ENCODE measurements at places on chromosomes 1 and 21. TPM values are rescaled to one million over a fixed set of nuclear protein-coding genes. Genes with fewer than 3 reads are reported as not detected.

The CFAP57 gene
- 0.97 TPM for total RNA-seq

The DNAI4 gene
- 3.2 TPM for total RNA-seq

DNA sequence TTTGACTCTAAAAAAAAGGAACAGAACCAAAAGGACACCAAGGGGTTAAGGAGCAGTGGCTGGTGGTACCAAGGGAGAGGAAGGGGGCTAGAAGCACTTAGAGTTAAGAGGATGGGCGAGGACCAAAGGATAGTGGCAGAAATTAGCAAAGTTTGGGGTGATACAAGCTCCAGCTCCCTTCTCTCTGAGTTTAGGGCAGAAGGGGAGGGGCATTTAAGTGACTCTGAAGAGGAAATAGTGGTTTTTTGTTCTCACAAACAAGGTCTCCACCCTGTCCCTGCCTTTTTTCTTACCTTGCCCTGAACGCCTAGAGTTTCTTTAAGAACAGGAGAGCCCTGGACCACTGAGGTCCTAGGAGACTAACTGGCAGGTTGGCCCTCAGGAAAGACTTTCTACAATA, 3.3 kb downstream of the CDC42SE1 start:
- no peak overlapping the region for H3K4me3 ChIP-seq
- DNase-seq, result no peak
- peaks cover 7% of the 10 kb centered on the region for H3K4me1 ChIP-seq
- H3K27ac ChIP-seq, result no peak overlapping the region
- no peaks in the 10 kb centered on the region for H3K27me3 ChIP-seq
- H3K36me3 ChIP-seq, result no peaks in the 10 kb centered on the region

The THEM5 gene
- total RNA-seq, result not detected

- H3K27ac ChIP-seq, result no peak overlapping the region
- DNase-seq, result peak; percentile 42
- peaks cover 7% of the 10 kb centered on the region for H3K27me3 ChIP-seq
- H3K4me1 ChIP-seq, result no peaks in the 10 kb centered on the region
Measured at GRCh38 chr1:50358962-50359361, 64.3 kb downstream of the DMRTA2 start.

The SHC1 gene
- total RNA-seq, result 86.5 TPM
